ENCODE measurements at places on chromosomes 16 and 17.

- DNase-seq = no peak
Measured at GRCh38 chr16:50862818-50863643, 121.1 kb downstream of the CYLD start.

- no peak for DNase-seq
Measured at GRCh38 chr17:19740933-19741332, 7.2 kb downstream of the ALDH3A1 start.

DNA sequence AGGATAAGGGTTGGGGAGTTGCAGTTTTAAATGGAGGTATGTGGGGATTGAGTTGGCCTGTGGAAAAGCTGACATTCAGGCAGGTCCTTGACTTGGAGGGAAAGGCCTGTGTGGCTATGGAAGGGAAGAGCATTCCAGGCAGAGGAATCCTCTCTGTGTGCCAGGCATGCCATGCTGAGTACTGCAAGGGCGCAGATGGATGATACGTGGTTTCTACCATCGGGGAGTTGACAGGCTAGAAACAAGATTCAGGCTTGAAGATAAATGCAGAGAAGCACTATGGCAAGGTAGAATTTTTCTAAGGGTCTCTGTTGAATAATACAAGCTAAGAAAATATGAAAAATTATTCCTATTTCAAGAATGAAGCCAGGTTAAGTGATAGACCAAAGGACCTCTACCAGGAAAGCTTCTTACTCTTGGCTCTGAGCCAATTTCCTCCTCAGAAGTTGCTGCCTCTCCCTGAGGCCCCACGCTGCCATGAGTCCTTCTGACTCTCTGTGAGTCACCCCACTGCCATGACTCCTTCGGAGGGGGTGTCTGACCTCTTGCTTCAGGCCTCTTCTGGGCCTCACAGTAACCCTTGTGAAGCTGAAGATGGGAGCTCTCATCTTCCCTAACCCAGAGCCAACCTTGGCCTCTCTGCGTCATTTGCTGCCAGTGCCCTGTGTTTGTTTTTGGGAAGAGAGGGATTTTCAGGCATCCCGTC lies 75.8 kb downstream of the WNT3 start:
- DNase-seq = no peak

- DNase-seq = no peak
Measured at GRCh38 chr17:82863383-82863940, 23.6 kb upstream of the ZNF750 start.

DNA sequence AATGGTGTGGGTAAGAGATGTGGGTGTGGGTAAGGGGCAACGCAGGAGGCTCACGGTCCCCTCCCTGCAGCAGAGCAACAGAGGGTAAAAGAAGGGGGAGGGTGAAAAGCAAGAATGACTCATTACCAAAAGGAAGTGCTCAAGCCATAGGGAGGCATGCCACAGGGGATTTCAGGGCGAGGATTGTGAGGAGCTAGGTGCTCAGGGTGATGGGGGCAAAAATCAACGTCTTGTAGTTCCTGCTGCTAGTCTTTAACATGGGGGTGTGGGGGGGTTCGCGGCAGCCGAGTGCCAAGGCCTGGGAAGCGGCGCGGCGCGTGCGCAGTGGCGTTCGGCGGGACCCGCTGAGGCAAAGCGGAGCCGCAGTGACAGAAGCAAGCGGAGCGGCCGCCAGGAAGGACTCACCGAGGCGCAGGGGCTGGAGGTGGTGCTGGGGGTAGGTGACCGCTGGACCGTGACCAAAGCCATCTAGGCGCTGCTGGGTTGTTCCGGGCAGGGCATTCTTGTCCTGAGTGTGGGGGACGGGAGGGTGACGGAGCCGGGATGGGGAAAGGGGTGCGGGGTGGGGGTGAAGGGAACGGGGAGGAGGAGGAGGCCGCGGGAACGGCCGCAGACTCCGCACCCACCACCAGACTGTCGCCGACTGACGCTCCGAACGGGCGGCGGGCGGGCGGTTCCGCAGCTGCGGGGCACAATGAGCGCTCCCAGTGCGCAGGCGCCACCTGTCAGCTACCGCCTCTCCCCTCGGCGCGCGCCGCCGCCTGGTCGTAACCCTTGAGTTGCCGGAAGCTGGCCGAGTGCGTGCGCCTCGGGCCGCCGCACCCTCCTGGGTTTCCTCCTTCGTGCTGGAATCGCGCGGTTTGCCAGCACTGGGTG lies at the start of gene SSH2:
Gene SSH2, minus strand, starts transcription at position 696 of the 876 bp plus-strand sequence. Its CDS starts 228 bp downstream, at position 468.
- peak; percentile 69 for DNase-seq

DNA sequence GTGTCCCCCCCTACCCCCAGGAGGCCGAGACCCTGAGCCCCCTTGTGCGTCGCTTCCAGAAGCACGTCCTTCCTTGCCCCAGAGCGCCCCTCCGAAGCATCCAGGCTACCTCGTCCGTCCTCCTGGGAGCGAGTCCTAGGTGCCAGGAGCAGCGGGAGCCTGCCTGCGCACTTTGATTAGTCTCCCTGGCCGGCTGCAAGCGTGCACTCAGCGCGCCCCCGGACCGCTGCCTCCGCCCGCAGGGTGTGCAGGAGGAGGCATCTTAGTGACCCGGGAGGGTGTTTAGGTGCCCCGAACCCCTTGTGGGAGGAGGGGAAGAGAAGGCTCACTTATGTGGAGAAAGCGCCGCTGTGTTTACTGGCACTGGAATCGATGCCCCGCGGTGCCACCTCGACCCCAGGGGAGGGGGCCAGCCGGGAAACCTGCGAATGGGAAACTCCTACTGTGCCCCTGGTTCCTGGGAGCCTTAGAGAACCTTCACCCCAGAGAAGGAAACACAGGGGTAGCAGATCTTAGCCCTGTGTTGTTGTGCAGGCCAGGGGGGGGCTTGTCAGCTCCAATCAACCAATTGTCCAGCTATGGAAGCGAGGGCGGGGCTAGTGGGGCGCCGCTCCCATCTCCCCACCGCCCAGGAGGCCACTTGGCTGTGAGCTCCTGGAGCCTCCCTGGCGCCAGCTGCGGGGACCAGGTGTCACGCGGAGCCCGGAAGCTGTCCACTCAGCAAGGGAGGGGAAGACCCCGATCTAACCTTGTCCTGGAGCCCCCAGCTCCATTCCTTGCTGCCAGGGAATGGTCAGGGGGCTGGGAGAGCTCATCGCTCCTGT lies 922.8 kb upstream of the EEF2KMT start:
- DNase-seq = no peak

GRCh38 chr16:4067262-4068001 lies 48.8 kb downstream of the ADCY9 start:
- DNase-seq = no peak

GRCh38 chr17:7018331-7018964 lies 4.4 kb upstream of the BCL6B start:
- DNase-seq = no peak

GRCh38 chr16:57104706-57105105 lies 12.3 kb downstream of the CPNE2 start:
- DNase-seq = no peak

DNA sequence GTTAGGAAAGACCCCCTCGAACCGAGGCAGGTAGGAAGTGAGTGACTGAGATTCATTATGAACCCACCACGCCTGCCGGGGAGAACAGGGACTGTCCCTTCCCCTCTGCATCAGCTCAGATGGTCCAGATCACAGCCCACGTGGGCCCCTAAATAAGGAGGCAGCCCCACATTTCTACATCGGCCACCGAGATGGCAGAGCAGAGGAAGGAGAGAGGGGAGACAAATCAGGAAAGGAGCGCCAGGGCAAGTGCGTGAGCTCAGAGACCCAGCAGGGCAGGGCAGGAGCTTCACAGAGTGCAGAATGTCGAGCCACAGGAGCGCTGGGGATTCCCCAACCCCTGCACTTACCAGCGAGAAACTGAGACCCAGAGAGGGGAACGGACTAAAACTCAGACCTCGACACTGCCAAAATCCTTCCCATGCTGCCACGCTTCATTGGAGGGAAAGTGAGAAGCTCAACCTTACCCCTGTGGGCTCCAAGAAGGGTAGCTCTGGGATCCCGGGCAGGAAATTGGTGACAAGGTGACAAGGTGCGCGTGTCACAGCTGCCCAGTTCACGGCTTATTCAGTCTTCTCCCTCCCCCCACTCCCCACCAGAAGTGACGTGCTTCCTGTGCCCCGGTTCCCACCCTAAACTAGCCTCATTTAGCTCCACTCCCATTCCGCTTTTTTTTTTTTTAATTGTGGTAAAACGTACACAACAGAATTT lies at the start of gene ICAM2:
Gene ICAM2, minus strand, starts transcription at position 578 of the 711 bp plus-strand sequence. CDS start 13,942 bp downstream, outside the sequence.
- DNase-seq = peak; percentile 56

GRCh38 chr16:75789237-75789636 lies 62.9 kb upstream of the CPHXL start:
- no peak for DNase-seq

DNA sequence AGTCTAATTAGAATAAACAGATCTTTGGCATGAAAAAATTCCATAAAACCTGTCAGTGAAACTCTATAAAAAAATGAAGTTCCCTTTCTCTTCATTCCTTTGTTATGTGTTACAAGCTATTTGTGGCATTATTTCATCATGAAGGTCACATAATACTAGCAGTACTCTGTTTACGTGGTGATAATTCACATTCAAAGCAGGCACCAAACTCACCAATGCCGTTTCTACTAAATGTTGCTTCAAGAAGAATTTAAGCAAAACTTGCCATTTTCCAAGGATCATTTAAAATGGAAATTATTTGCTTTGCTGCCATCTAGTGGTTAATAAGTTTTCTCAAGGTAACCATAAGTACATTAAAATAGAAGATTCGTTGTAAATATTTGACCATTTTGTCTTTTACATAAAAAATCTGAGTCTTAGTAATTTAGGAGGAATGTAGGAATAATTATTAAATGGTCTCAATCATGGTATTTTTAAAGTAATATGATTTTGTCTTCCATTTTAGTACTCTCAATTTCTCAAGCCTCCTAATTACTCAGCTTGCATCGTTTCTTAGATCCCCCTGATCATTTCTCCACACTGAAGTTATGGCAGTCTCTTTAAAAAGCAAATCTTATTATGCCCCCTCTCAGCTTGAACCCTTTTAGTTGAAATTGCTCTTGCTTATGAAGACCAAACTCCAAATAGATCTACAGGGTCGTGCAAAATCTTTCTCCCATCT lies 80.8 kb downstream of the OMG start:
- DNase-seq = no peak

GRCh38 chr16:67967958-67968399 lies 458 bp downstream of the SLC12A4 start:
- DNase-seq = no peak

DNA sequence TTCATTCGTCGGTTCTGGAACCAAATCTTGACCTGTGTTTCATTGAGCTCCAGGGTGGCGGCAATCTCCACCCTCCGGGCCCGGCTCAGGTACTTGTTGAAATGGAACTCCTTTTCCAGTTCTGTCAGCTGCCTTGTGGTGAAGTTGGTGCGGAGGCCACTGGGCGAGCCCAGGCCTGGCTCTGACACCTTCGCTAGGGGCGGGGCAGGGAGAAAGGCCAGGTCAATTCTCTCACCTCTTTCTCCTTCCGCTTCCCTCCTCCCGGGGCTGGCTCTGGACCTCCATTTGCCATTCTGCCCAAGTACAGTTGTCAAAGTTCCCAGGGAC lies 1.2 kb downstream of the HOXB1 start:
- DNase-seq = no peak

DNA sequence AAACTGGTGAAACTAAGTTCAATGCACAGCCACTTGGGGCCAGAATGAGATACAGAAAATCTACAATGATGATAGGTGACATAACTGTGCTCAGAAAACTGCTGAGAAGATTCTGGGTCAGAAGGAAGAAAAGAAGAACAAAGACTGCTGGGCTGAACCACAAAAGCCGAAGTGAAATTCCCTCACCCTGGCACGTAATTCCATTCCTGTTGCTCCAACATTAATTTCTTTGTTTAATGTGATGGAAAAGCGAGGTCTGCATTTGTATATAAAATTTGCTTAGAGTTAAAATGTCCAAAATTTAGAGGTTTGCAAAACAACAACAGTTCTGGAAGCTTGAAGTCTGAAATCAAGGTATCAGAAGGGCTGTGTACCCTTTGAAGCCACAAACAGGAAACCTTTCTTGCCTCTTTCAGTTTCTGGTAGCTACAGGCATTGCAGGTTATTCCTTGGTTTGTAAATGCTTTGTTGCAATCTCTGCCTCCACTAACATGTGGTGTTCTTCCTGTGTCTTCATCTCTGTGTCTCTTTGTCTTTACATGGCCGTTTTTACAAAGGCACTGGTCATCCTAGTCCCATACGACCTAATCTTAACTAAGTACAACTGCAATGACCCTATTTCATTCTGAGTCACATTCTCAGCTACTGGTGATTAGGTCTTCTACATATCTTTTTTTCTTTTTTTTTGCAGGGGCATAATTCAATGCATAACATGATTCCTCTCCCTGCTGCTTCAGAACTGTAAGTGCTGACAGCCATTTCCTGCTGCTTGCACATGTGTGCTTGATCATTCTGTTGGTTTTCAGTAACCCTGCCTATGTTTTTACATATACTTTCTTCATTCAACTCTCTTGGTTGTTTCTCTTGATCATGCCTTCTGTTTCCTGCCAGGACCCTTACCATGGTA lies 603.0 kb upstream of the CDH8 start:
- DNase-seq = no peak

All from activated naive CD8-positive, alpha-beta T cell treated with anti-CD3 and anti-CD28 coated beads, Interleukin-2, amount 50 U/mL, for 16 hours (primary cell).